Panc1 (cell line): ENCODE measurements at places on chromosomes 2 and 18.
A peak's percentile ranks its signal among the peaks of the same experiment; 100 is the strongest.

DNA sequence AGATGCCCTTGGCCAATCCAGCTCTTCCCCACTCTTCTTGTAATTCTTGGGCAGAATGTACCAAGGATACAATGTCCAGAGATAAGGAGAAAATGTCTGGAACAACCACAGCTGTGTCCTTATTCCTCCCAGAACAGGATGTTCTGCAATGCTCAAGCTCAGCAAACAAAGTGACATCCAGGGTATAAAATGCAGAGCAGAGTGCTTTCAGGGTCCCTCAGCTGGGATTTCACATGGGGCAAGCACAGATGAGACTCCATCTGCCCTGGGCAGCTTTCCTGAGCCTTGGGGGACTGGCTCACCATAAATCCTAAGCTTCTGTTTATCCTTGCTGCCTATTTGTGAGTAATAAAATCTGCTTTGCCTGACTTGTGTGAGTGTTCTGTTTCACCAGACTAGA lies 127.4 kb downstream of the VAPA start:
- DNase-seq = no peak

GRCh38 chr2:55885127-55885943 lies 38.2 kb downstream of the EFEMP1 start:
- DNase-seq = peak; percentile 75

DNA sequence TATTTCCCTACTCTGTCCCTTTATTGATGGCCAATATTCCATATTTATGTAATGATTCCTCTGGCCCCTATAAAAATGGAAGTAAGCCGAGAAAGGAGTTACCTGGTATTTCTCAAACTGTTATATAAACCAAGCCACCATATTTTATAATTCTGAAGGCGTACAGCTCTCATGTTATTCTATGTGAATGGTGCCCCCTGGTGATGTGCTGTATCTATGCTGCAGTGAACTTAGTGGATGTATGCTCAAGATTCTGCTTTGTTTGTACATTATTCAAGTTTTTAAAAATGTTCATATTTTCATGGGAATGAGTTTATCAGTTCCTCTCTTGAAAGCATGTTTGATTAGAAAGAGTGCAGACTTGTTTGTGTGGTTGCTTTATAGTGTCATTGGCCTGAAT lies 194.5 kb upstream of the LRRTM1 start:
- DNase-seq = no peak

GRCh38 chr2:69061525-69061924 lies 48.5 kb downstream of the ANTXR1 start:
- no peak for DNase-seq

GRCh38 chr2:46337208-46337994 lies 40.2 kb downstream of the EPAS1 start:
- DNase-seq = no peak

DNA sequence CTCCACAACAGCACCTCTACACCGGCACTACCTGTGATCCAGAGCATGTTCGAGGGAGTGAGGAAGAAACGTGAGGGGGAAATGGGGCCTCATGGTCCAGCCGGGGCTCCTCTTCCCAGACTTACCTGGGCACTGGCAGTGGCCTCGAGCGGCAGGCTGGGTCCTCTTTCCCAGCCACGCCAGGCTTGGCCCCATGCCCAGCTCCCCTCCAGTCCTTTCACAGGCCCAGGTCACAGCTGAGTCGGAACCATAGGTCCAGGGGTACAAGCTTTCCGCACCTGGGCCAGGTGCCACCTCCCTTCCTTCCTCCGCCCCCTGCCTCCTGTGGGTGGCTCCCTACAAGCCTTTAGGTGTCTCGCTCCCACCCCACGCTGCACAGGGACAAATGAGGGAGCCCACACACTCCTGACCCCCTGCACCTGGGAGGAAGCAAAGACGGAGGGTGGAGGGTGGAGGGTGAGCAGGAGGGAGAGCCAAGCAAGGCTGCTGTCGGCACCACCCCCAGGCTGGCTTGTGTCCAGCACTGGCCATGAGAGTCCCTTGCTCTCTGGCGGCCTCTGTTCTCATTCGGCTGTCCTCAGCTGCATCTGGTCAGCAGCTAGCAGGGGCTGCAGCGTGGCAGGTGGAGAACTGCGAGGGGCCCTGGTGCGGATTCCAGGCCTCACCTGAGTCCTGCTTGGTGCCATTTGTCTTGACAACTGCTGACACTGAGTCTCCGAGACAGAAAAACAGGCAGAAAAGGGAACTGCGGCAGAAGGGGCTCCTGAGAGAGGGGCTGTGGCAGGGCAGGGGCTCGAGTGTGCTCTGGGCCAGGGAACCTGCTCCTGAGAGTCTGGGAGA lies 26.8 kb downstream of the ADRA2B start:
- no peak for DNase-seq

DNA sequence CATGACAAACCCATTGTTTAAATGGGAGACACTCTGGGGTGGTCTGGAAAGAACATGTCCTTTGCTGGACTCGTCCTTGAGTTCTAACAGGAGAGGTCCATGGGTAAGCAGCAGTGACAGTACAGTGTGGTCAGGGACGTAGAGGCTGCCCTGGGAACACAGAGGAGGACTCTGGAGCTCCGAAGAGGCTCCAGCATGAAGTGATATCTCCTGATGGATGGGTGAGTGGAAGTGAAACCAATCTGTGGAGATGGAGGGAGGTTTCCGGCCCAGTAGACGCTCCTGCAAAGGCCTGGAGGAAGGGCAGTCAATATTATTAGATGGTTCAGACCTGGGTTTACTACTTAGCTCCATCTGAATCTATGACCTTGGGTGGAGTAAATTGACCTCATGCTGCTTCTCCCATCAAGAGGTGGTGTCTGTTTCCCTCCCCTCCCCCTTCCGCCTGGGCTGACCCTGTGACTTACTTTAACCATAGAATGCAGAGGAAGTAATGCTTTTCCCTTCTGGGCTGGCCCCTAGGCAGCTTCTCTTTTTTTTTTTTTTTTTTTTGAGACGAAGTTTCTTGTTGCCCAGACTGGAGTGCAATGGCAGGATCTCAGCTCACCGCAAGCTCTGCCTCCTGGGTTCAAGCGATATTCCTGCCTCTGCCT lies 2.3 kb upstream of the TFCP2L1 start:
- no peak for DNase-seq

DNA sequence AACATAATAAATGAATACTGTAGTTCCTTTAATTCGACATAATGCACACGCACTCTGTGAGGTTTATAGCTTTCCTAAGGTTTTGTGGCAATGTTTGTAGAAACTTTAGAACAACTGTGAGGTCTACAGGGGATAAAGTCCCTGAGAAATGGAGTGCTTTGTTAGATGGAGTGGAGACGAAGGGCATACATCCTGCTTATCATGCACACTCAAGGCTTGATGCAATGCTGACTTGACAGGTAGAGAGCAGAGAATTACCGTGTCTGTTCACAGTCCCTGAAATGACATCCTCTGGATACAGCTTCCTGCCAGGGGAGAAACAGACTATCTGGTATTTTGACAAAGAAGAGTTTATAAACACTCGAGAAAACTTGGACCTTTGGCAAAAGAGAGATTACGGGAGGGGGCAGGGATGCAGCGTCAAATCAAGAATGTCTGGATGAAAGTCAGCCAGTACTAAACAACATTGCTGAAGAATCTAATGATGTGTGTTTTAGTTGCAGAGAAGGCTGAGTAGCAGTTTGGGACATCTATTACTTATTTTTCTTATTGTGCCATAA lies 766.9 kb upstream of the ZEB2 start:
- DNase-seq = no peak

DNA sequence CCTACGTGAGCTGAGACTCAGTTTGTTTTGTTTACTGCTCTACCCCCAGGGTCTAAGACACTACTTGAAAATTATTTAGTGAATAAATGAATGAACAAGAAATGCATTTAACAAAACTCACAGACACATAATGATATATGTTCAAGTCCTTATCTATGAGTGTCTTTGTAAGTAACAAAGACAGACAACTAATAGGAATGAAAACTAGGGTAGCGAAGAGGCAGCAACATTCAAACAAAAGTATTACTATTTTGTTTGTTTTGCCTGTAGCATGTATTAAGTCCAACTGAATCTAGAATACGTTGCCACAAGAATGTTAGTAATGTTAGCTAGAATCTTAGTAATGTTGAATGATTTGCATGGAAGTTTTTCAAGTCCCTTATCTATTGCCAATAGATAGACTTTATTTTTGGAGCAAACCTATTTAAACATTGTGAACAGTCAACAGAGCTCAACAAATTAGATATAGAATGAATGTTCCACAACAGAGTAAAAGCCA lies 144.8 kb upstream of the VWC2L start:
- no peak for DNase-seq

- DNase-seq = no peak
Measured at GRCh38 chr2:188966079-188966571, 8.0 kb upstream of the COL3A1 start.

DNA sequence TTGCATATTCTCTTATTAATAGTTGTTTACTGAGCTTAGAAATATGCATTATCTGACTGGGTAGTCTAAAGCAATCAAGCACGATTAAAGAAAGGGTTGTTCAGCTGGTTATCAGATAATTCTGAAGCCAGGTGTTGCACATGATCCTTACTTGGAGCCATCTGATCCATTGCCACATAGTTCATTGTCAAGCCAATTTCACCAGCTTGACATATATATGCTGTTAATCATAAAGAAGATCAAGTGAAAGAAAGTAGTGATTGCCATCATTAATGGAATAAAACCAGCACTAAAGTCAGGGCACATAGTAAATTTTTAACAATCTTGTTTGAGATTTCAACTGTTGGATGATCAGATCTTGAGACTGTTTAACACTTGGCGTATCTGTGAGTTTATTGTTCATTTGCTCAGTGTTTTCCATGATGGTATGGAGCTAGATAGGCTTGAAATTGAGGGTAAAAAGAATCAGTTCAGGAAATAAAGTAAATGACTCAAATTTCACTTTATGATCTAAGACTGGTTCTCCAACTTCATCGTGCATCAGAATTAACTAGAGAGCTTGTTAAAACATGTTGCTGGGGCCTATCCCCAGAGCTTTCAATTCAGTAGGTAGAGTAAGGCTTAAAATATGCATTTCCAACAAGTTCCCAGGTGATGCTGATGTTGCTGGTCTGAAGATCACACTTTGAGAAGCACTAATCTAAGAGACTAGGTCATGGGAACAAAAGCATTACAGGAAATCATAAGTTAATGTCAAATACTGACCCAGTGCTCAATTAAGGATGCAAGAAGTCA lies 539.6 kb downstream of the SATB2 start:
- no peak for DNase-seq

- no peak for DNase-seq
Measured at GRCh38 chr2:240433973-240434727, 1.3 kb upstream of the GPC1 start.

- DNase-seq = no peak
Measured at GRCh38 chr2:240732184-240732583, 40.5 kb downstream of the AQP12A start.

DNA sequence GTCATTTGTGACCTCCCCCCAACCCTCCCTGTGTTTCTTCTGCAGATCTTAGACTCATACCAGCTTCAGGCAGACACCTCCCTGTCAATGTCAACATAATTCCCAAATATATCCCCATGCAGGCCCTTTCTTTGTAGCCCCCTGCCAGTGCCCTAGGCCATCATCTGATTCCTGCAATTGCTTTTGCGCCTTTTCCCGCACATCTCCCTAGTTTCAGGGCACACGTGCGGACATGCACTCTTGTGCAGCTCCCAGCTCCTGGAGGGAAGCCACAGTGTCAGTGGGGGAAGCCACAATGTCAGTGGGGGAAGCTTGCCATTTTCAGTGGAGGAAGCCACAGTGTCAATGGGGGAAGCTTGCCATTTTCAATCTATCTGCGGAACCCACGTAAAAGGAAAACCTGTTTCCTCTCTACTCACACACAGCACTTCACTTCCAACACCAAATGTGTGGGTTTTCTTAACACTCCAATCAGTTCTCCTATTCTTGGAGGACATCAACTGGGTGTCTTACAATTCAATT lies 256.4 kb downstream of the ACKR3 start:
- DNase-seq = no peak

DNA sequence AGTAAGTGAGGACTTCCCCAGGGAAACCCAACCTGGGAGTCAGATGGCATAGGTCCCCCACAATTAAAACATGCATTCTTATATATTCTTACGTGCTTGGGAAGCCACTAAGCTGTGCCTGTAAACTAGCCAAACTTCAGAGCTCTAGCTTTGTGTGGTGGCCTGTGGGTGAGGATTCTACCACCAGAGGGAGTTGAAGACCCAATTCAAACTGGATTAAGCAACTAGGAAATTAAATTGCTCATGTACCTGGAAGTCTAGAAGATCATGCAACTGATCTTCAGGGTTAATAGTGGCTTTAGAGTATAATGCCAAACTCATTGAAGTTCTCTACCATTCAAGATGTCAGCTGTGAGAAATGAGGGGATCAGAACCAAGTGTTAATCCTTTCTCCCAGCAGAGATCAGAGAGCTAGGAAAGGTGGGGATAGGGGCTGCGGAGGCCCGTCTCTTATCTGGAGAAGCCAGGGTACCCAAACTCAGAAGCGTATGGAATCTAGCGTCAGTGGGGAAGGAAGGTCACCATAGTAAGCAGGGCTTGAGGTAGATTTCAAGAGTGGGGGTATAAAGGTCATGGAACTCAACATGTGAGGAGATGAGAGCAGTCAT lies 53.2 kb upstream of the CCDC85A start:
- peak; percentile 27 for DNase-seq

GRCh38 chr18:8036551-8036950 lies 469.4 kb downstream of the PTPRM start:
- DNase-seq = no peak

GRCh38 chr2:78397198-78397597 lies 628.3 kb upstream of the REG3G start:
- no peak for DNase-seq

DNA sequence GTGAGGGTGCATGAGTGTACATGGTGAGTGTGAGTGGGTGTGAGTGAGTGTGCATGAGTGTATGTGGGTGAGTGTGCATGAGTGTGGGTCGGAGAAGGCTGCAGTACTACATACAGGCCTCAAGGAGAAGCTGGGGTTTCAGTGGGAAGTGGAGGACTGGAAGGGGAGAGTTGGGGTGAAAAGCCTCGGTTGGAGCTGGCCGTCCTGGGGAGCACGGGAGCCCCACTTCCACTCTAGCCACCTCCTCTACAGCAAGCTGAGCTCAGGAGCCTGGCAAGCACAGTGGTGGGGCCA lies 68.7 kb upstream of the HPCAL1 start:
- no peak for DNase-seq

GRCh38 chr2:206799083-206799482 lies 33.7 kb downstream of the FASTKD2 start:
- no peak for DNase-seq

DNA sequence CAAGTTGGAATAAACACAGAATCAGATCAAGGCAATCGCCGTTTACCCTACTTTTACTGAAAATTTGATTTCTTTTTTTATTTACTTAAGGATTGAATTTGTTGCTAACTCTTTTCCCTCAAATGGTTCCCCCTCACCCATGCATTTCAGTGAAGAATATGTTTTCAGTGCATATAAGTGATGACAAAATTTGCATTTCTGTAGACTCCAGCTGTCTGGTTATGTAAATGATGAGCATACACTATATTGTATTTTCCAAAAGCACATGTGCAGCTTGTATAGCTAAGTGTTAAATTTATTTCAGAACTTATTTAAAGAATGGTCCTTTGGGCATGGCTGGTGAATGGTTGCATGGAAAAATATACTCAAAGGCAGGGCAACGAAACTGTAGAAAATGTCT lies 437.7 kb downstream of the PTPRM start:
- no peak for DNase-seq

GRCh38 chr2:136858656-136859055 lies 93.3 kb downstream of the THSD7B start:
- no peak for DNase-seq

GRCh38 chr18:39938676-39939608 lies 2016.1 kb upstream of the PIK3C3 start:
- DNase-seq = no peak
